T-helper 9 cell (primary cell): ENCODE measurements at places on chromosomes 2 and 18.

GRCh38 chr2:161400076-161400475 lies 16.0 kb upstream of the TBR1 start:
- no peak for DNase-seq

DNA sequence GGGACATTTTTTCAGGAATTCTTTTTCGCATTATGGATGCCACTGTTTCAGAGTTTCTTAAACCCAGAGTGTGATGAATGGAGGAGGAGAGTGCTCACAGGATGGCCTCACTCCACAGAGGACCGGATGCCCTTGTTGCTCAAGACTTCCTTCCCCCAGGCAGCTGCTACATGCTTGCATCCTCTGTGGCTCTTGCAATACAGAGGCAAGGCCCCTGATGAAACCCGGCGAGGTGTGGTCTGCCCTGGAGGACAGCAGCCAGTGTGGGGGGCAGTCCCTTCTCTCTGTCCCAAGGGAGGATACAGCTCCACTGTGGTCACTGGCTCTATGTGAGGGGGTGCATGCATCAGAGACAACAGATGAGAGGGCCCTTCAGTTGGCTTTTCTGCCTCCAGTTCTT lies 109.6 kb downstream of the SH3RF3 start:
- no peak for DNase-seq

- DNase-seq: no peak
Observed at GRCh38 chr2:25567406-25567805, 106.0 kb downstream of the DTNB start.

DNA sequence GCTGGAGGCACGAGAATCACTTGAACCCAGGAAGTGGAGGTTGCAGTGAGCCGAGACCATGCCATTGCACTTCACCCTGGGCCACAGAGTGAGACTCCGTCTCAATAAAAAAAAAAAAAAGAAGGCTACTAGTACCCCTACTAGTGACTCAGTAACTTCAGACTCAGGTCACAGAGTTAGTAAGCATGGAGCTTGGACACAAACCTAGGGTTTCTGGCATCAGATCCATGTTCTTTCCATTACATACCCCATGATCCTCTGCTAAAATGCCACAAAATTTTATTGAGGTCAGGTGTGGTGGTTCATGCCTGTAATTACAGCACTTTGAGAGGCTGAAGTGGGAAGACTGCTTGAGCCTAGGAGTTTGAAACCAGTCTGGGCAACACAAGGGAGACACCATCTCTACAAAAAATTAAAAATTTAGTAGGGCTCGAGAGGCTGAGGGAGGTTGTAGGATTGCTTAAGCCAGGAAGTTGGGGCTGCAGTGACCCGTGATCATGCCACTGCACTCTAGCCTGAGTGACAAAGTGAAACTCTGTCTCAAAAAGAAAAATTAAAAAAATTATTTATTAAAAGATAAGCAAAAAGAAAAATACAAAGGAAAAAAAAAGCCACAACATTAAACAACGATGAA lies 45.1 kb downstream of the DHX57 start:
- DNase-seq: no peak

DNA sequence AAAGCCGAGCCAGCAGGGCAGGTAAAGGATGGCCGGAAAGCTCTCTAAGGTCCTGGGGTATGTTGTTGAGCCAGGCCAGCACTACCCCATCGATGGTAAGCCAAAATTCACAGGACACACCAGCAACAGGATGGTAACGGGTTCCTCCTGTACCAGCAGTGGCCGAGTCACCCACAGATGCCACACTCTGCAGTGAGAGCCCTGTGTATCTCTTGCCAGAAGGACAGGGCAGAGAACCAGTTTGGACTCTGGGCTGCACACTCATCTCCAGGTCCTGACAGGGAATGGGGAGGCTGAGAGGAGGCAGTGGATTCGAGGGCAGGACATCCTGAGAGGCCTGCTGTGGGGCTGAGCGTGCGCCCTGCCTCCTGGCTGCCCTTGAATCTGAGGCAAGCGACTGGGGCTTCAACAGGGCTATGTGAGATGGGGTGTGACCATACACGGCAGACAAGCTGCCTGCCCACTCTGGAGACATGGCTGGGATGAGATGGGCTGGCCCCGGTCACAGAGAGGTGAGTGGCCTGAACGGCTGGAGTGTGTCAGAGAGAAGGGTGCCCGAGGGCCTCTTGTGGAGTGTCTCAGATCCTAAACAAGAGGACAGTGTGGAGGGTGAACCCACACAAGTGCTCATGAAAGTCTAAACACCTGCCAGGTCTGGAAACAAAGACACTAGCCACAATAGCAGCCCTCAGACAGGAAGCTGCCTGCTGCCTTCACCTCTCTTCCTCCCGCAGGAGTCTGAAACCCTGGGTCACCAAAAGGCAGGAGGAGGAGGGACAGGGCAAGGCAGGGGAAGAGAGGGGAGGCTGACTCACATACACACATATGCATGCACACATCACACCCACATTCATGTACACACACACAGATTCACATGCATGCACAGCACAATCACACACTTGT lies 182.3 kb downstream of the LOXHD1 start:
- DNase-seq: no peak

- no peak for DNase-seq
Observed at GRCh38 chr2:198717451-198717850, 740.3 kb downstream of the SATB2 start.

DNA sequence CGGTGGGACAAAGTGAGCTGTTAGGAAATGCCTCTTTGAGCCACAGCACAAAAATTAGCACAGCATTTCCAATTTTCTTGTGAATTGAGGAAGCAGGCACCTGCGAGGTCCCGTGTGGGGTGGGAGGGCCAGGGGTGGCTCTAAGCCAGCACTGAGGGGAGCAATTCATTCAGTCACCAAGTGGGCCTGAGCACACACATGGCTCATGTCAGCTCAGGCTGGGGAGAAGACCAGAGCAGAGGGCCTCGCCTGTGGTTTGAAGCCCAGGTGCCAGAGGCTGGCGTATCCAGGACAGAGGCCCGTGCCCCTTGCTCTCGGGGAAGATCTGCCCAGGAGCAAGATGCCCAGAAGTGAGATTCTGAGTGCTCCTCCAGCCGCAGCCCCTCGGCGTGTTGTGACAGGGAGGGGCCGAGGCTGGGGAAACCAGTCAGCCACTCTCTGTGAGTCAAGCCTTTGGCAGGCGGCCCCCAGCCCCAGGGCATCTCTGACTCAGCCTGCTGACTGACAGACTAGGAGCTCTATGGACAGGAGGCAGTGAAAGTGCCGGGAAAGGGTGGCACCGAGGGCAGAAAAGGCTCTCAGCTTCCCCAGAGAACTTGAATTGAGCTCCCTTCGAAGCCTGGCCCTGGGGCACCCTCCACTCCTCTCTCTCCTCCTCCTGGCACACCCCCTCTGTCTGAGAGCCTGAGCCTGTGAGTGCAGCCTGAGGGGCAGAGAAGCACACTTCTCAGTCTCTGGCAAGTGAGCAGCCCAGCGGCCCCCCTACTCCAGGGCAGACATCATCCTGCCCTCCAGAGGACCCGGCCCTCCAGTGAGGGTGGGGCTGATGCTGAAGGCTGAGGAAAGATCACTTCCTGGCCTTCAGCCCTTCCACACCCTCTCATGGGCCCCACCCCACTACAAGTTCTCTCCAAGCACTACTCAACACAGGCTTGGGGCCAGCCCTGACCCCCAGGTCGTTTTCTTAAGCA lies 32.3 kb downstream of the CYP26B1 start:
- DNase-seq: no peak

- DNase-seq: no peak
Observed at GRCh38 chr18:79123948-79124347, 54.8 kb downstream of the ATP9B start.

GRCh38 chr2:237912271-237913192 lies 53.1 kb downstream of the RAMP1 start:
- no peak for DNase-seq

- DNase-seq: no peak
Observed at GRCh38 chr2:161946489-161947107, 127.4 kb downstream of the DPP4 start.

GRCh38 chr2:236813766-236814165 lies 244.1 kb downstream of the ACKR3 start:
- DNase-seq: no peak

DNA sequence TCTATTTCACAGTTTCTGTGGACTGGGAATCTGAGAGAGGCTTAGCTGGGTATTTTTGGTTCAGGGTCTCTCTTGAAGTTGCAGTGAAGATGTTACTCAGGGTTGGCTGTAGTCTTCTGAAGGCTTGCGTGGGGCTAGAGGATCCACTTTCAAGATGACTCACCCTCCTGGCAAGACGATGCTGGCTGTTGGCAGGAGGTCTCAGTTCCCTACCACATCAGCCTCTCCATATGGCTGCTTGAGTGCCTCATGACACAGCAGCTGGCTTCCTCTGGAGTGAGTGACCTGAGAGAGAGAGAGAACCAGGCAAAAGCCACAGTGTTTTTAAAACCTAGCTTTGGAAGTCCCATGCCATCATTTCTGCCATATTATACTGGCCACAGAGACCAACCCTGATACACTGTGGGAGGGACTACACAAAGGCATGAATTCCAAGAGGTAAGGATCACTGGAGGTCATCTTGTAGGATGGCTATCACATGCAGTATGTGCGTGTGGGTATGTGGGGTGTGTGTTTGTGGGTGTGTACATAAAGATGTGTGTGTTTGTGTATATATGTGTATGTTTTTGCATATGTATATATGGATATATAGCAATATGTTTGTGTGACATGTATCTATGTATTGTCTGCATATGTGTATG lies 25.1 kb downstream of the DNPEP start:
- DNase-seq: no peak

DNA sequence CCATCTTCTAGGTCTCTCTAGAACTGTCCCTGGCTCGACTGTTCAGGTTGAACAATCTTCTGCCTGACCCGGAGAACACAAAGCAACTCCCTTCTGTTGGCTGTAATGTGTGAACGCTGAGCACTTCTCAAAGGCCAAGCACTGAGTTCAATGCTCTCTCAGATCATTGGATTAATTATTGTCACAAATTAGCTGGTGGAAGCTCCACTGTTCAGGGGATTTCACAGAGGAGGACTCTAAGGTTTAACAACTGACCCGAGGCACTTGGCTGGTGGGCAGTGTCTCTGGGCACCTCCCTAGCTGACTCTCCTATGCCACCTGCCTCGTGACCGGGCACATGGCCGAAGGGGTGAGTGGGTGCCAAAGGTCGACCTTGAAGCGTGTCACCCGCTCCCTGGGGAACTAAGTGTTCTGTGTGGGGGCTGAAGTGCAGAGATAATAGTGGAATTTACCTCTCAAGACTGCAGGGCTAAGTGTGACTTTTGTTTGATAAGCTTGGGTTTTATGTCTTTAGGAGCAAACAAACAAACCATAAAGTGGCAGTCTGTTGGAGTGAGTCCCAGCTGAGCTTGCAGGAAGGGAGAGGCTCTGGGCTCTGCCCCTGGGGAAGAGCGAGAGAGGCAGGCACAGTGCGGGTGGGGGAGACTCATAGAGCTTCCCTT lies 64.8 kb downstream of the BCL2L11 start:
- no peak for DNase-seq

DNA sequence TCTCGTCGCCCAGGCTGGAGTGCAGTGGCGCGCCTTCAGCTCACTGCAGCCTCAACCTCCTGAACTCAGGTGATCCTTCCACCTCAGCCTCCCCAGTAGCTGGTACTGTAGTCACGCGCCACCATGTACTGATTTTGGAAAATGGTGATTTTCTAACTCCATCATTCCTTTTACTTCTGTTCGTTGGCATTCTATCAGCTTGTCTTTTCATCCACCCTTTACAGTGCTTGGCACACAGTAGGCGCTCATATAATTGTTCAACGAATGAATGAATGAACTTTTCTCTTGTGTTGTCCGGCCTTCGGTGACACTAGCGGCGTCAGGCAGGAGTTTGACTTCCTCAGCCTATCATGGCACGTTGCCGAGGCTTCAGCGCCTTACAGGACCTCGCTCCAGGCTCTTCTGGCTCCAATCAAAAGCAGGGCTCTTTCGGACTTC lies 373 bp upstream of the MTHFD2 start:
- no peak for DNase-seq

GRCh38 chr2:172389685-172390339 lies 37.6 kb upstream of the ITGA6 start:
- DNase-seq: no peak

DNA sequence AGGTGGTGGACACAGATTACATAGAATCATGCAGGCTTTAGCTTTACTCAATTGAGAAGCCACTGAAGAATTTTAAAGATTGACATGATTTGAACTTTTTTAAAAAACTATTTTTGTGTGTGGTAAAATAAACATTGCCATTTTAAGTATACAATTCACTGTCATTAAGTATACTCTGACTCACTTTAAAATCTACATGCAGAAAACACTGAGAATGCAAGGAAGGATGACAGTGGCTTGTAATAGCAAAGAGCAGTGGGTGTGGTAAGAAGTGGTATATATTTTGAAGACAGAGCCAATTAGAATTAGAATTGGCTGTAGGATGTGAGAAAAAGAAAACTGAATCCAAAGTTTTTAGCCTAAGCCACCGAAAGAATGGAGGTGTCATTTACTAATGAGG lies 14.9 kb downstream of the TRMT61B start:
- DNase-seq: no peak

DNA sequence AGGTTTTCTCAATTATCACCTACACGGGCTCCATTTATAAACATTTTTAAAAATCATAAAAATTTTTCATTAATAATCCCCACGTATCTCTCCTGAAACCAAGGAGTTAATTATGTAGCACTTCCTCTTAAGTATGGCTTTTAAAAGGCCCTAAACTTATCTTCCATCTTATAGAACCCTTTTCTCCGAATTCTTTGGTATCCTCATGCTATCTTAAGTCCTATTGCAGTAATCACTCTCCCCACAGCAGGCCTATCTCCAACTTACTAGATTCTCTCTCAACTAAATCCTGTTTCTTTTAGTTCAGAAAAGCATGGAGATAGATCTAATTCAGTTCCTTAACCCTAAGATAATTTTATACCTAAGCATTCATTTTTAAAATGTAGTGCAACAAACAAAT lies 26.2 kb downstream of the RPRD1A start:
- DNase-seq: no peak

GRCh38 chr2:174383796-174384195 lies 11.7 kb upstream of the SCRN3 start:
- no peak for DNase-seq

- no peak for DNase-seq
Observed at GRCh38 chr18:57789759-57790158, 13.4 kb downstream of the ATP8B1 start.

- no peak for DNase-seq
Observed at GRCh38 chr2:151087377-151087776, 174.3 kb downstream of the RBM43 start.
